ENCODE measurements at places on chromosomes 12 and 14.

- no peak for DNase-seq
These were observed 149.4 kb downstream of the SLC38A4 start for GRCh38 chr12:46676396-46676795.

GRCh38 chr12:101039848-101040531, 170.0 kb downstream of the SLC5A8 start:
- no peak for DNase-seq

DNA sequence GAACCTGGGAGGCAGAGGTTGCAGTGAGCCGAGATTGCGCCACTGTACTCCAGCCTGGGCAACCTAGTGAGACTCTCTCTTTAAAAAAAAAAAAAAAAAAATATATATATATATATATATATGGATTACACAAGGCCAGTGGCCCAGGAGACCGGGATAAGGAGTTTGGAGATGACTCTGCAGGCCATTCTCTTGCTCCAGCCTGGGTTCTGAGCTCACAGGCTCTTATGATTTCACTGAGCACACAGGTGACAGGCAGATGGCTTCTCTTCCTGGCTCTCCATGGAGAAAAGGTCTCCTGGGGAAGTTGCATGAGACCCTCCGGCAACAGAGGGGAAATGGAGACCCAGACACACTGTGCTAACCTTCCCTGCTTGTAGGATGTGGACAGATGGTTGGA, 98.7 kb upstream of the VASH1 start:
- no peak for DNase-seq

DNA sequence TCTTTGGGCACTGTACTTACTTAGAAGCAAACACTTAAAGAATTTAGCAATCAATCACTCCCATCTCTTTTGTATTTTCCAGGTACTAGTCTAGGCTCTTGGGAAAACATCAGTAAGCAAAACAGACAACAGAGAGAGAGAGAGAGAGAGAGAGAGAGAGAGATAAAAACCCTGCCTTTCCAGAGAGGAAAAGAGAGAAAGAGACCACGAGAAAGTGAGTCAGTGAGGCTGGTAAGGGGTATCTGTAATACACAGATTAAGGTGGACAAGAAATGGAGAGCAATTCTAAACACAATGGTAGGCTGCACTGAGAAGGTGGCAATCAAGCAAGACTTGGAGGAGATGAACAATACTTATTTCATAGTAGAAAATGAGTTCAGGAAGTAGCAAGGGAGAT, 119.9 kb upstream of the OVCH1 start:
- no peak for DNase-seq

DNA sequence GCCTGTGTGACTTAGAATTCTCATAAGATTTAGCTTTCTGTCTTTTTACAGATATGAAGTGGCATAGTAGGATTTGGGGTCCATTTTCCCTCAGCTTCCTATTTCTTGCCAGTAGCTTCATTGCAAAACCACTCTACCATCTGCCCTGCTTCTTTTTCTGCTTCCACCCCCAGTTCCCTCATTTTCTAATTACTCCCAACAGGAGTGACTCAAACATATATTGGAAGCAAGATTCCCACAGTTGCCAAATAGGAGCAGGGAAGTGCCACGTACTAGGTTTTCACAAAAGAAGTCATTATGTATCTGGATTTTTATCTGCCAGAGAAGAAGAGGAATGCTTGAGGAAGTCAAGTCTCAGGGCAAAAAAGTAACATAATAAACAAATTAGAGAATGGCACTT, 64.1 kb downstream of the ANO4 start:
- DNase-seq, result no peak

GRCh38 chr14:42517806-42518500, 911.3 kb downstream of the LRFN5 start:
- no peak for DNase-seq
